Stimulated activated CD8-positive, alpha-beta memory T cell treated with anti-CD3 and anti-CD28 coated beads, Interleukin-4, amount 100 ng/mL, for 1 hour (primary cell): ENCODE measurements at places on chromosomes 2 and 18.

GRCh38 chr2:216645636-216645950, 12.4 kb downstream of the IGFBP2 start:
- no peak for DNase-seq

- no peak for DNase-seq
Measured at GRCh38 chr18:703213-703967, 9.0 kb downstream of the ENOSF1 start.

DNA sequence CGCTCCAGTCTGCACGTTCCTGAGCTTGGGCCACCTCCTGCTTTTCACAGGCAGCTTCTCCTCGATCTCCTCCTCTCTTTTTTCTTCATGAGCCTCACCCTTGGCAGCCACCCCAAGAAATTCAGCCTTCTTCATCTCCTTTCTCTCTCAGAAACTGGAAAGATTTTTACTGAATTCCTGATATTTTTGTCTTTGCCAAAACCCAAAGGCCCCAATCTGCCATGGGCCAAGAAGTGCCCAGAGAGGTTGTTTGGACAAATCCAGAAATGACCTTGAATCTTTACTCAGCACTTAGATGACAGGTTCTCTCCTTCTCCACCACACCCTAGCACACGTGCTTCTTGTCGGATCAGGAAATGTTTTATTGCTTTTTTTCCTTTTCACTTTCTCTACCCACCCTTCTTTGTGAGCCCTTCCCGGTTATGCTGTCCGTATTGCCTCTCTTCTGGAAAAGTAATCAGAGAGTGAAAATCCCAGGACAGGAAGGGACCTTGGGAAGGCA, 134.5 kb upstream of the TNP1 start:
- DNase-seq: no peak

DNA sequence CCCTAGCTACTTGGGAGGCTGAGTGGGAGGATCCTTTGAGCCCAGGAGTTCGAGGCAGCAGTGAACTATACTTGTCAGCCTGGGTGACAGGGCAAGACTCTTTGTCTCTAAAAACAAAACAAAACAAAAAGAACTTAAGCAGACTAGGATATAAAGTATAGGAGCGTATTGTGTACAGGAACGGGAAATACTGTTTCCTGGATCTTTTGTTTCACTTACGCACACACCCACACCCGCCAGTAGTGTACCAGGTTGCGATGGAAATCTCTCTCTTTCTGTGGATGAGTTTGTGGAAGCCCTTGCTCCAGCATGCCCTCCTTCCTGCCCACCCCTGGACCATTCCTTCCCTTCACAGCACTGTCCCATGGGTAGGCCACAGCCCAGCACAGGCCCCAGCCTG, 136.3 kb downstream of the RPIA start:
- no peak for DNase-seq

DNA sequence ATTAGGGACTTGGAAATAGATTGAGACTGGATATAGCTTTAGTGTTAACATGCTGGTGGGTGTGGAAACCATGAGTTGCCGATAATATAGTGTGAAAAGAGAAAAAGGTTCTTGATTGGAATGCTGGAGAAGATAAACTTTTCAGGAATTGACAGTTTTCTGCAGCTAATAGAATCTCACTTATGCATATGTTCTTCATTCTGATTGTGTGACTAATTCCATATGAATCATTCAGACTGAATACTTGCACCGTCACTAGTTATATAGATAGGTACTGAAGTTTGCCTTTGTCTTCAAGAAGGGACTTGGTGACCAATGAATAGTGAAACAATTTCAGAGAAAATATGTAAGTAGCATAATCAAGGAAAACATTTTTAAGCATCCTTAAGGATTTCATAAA, 225.7 kb upstream of the FOSL2 start:
- DNase-seq: no peak

- DNase-seq: no peak
Measured at GRCh38 chr2:73333564-73333963, 40.2 kb upstream of the EGR4 start.

- no peak for DNase-seq
Measured at GRCh38 chr2:189347540-189347939, 93.7 kb upstream of the WDR75 start.

- DNase-seq: no peak
Measured at GRCh38 chr2:234031207-234031606, 19.3 kb upstream of the SPP2 start.

GRCh38 chr18:11996907-11997306, 15.6 kb downstream of the IMPA2 start:
- DNase-seq: no peak

DNA sequence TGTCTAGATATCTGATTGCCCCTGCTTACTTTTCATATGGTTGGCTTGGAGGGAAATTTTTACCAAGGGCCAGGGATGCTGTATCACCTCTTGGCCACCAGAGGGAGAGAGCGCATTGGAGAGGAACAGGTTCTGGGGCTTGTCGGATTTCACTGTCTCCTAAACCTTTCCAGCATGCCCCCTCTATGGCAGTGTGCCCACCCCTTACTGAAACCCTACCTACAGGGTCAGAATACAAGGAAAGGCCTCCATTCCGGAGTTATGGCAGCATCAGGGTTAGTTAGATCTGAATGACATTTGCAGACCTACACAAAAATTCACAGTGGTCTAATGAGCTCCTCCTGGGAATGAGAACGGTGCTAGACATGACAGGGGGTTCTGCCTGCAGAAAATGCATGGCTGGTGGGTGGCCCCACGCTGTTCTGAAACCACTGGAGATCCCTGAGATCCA, 5.8 kb downstream of the SLC14A2 start:
- no peak for DNase-seq

DNA sequence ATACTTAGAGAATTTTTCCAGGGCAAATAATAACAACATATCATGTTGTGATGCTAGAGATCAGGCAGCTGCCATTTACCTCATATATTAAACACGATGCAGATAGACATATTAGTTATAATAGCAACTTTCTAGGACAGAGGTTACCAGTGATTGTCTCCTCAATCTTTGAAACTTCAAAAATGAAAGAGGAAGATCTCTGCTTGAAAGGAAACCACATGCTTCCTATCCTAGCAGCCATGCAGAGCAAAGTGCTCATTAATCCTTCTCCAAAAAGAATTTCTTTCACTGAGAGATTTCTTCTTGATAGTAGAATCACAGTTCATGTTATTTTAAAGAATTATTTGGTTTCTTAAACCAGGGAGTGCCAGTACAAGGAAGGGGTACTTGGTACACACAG, 317.2 kb downstream of the CPS1 start:
- DNase-seq: no peak

- no peak for DNase-seq
Measured at GRCh38 chr2:200052627-200053026, 97.2 kb downstream of the MAIP1 start.

DNA sequence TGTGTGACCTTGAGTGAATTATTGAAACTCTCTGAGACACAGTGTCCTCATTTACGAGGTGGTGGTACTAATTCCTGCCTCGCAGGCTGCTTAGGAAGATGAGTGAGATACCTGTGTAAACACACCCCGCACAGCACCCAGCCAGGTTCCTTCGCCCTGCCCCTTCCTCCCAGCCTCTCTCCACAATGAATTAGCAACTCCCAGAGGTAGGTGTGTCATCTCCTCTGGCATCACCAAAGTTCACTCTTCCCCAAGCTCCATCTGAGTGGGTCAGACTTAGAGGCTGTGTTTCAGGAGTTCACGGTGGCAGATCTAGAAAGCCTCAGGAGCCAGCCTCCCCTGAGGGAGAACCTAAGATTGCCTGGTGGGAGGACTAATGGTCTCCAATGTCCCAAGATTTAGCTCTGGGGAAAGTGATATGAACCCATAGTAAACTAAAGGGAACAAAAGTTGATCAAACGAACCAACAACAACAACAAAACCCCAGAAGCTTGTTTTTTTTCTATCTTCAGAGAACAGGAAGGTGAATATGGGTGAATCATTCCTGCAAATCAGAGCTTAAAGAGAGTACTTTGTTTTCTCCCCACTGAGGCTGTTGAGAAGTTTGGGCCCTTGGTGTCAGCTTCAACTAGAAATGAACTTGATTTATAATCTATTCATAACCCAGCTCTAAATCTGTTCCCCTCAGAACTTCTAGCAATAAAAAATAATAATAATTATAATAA, 44.4 kb upstream of the NRP2 start:
- no peak for DNase-seq

- DNase-seq: no peak
Measured at GRCh38 chr18:33584548-33585430, 6.8 kb downstream of the ASXL3 start.

- no peak for DNase-seq
Measured at GRCh38 chr18:7743256-7743655, 176.1 kb downstream of the PTPRM start.

DNA sequence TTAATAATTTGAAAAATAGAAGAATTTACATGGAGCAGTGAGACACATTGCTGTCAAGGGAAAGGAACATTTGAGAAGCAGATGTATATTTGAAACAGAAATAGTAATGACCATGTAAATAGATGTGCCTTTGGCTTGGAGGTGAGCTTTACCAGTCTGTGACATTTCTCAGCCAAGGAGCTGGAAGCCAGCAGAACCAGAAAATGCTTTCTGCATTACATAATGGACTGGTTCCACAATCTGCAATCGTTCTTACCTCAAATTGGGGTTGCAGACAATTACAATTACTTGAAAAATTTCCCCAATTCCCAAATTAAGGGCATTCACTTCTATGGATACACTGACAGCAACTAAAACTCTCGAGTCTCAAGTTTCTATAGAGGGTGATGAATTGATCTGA, 59.7 kb downstream of the HNMT start:
- no peak for DNase-seq

DNA sequence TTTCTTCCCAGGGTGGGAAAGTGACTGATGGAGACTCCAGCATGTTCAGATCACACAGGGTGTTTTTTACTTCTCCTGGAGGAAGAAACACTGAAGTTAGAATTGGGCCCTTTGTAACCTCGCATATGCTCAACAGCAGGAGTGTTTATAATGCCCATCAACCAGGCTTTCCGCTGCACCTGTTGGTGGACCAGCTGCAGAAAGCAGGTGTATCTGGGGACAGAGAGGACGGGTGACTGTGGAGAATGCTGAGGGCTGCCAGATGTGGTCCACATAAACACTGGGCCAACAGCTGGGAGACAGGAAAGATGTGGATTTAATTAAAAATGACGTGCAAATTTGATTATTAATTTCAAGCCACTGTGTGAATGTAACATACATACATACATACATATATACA, 335.5 kb upstream of the SPRED2 start:
- no peak for DNase-seq

- DNase-seq: no peak
Measured at GRCh38 chr18:27652480-27653121, 467.5 kb upstream of the CHST9 start.

- no peak for DNase-seq
Measured at GRCh38 chr18:10258836-10259474, 195.5 kb upstream of the APCDD1 start.

GRCh38 chr2:174335254-174335987, 667 bp downstream of the SP9 start:
- no peak for DNase-seq

DNA sequence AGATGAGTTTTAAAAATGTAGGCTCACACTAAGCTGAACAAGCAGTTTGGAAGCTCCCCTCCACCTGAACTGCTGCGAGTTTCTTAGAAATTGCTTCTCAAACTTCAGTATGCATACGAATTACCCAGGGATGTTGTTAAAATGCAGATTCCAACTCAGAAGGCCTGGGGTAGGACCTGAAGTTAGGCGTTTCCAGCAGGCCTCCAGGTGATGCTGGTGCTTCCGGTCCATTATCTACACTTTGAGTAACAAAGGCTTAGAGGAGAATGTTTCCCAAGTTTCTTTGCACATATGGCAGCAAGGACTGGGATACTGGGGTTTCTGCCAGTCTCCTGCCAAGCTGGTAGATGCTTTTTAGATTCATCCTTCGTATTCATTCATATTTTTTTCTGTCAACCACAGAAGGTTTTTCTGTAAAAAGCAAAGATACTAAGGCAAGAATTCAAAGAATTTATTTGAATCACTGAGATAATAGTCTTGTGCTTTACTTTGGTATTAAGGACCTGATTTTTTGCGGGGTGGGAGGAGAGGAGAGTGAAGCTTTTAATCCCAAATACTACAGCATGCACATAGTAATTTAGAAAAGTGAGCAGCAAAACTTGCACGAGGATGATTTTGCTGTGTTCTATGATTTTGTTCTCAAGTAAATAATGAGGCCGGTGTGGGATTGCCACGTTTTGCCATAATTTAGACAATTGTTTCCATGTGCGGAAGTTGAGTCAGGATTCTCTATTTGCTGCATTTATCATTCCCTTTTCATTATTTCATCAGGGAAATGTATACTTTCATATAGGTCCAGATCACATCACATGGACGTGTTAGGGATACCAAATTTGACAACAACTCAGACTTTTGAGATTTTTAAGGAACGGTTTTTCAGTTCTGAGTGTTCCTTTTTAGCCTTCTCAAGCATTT, 137.6 kb upstream of the SPATS2L start:
- no peak for DNase-seq

- no peak for DNase-seq
Measured at GRCh38 chr18:44521668-44522022, 159.0 kb upstream of the SETBP1 start.

DNA sequence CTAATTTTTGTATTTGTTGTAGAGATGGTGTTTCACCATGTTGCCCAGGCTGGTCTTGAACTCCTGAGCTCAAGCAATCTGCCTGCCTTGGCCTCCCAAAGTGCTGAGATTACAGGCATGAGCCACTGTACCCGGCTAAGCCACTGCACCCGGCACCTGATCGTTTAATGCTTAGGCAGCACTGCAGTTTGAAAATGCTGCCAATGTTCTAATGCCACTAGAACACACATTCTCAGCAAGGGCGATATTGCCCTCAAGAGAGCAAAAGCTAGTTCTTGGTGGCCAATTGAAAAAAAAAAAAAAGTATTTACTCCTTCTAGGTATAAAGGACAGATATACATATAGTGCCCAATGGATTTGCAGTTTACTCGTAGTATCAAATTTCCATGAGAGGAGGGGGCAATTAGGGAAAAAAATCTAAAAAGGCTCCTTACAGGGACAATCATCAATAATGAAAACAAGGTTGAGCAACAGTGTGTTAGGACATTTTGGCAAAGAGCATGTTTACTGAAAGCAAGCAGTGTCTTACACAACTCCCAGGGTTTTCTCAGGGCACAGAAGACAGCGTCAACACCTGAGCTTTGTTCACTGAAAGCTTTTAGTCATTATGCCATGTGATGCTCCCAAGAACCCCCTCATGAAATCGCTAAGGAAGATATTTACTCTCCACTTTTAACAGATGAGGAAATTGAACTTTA, 199.9 kb upstream of the PKDCC start:
- no peak for DNase-seq
